ENCODE measurements at places on chromosomes 1 and 21.

GRCh38 chr1:164779376-164779775 lies 220.4 kb downstream of the PBX1 start:
- no peak for ATAC-seq

GRCh38 chr1:176227579-176227978 lies 20.5 kb upstream of the COP1 start:
- ATAC-seq: no peak

- no peak for ATAC-seq
Observed at GRCh38 chr1:6224718-6225117, 11.0 kb downstream of the ICMT start.

DNA sequence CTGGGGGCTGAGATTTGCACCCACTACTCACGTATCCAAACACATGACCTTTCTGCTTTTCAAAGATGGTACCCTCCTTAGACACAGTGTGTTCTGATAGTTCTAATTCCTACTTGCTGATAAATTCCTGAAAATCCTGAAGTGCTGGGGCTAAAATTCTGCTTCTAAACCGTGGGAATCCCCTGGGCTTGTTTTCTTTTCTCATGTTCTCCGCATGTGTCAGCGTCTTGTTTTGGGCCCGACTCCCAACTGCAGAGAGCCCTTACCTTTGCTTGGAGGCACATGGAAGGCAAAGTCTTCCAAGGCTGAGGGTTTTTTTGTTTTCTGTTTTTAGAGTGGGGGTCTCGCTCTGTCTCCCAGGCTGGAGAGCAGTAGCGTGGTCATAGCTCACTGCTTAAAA lies 27.2 kb downstream of the PSMG1 start:
- no peak for ATAC-seq

DNA sequence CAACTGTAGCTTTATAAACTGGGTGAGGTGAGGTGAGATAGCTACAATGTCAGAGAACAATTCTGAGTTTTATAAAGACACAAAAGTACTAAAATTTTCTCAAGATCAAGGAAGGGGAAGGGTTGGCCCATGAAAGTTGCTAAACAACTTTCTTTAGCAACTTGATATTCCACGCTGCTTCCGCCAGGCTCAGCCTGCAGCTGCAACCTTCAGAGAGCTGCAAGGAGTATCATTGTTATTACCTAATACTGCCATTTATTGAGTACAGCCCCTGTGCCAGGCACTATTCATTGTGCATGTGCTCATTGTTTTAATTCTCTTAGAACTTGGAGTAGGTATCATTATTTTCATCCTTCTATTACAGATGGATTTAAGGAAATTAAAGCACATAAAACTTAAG lies 34.1 kb upstream of the SUCO start:
- no peak for ATAC-seq

DNA sequence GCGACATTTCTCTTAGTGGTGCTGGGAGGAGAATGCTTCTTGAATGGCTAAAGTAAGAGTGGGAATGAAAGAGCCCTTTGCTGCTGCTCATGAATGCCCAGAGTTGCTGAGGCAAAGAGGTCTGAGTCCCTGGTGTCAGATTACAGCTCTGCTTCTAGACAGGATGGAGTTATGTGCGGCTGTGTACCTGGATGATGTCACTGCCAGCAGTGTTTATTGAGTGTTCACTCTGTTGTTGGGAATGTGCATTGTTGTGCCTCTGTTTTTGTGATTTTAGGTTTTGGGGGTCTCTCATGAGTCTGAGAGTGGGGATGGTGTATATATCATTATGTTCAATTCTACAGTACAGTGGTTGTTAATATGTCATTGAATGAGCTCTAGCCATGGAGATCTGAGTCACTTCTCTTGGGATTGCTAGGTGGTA lies 2.7 kb downstream of the CDC14A start:
- no peak for ATAC-seq

- ATAC-seq: no peak
Observed at GRCh38 chr1:194024659-194025058, 838.2 kb upstream of the B3GALT2 start.

Measured in activated CD4-positive, CD25-positive, alpha-beta regulatory T cell treated with anti-CD3 and anti-CD28 coated beads, Interleukin-2, amount 50 U/mL, for 24 hours (primary cell).